ENCODE measurements at places on chromosomes 12 and 14.

DNA sequence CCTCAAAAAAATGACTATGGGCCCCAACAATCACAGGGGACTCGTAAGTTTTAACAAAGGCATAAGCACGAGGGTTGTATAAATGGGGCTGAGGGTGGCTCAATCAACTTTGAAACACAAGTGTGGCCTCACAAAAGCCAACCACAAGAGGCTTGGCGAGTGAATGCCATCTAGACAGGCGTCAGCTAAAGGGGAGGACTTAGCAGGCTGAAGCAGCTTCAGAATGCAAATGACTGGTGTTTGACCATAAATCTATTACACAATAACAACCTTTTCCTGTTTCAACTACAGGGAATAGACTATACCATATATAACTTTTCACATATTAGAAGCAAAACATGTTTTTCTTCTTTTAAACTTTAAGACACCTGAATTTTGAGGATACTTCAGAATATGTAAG, 777.9 kb downstream of the FSCB start:
- no peak for DNase-seq

- no peak for DNase-seq
Measured at GRCh38 chr12:119826661-119827445, 50.3 kb downstream of the CIT start.

DNA sequence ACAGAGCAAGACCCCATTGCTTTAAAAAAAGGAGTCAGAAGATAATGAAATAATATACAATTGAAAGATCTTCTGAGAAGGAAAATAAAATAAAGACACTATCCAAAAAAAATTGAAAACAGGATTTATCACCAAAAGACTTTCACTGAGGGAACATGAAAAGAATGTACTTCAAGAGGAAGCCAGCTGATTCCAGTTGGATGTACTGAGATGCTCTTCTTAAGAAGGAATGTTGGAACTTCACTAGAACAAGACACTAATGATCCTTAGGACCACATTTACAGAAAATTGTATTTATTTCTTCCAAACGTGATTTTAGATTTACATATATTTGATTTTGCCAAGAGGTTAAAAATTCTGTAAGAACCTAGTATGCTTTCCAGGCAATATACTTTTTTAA, 65.6 kb upstream of the CNOT2 start:
- DNase-seq = no peak

DNA sequence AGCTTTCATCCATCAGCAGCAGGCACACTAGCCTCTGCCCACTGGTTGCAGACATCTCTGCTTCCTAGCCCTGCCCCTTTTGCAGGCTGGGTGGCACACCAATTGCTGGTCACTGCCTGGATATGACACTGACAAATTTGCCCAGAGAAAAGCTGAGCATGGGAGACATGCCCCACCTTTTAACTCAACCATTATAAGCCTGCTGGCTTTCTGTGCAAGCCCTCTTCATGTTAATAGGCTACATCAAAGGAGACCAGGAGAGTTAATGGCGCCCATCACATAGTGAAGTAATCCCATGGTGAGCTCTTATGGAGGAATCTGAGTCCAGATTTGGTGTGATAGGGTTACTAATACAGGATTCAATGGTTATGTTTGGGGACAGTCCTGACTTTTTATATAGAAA, 139.2 kb downstream of the KICS2 start:
- no peak for DNase-seq

DNA sequence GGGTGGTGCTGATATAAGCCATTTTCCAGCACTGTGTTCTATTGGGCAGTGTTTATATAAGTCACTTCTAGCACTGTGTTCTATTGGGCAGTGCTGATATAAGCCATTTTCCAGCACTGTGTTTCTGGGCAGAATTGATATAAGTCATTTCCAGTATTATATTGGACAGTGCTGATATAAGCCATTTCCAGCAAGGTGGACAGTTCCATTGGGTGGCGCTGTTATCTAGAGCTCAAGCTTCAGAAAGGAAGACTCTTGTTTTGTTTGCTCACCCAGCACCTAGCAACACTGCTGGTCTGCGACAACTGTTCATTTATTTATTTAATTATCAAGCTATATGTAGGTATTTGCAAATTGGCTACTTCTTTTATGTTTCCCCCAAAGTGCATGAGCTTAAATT, 690.3 kb downstream of the AACS start:
- no peak for DNase-seq

DNA sequence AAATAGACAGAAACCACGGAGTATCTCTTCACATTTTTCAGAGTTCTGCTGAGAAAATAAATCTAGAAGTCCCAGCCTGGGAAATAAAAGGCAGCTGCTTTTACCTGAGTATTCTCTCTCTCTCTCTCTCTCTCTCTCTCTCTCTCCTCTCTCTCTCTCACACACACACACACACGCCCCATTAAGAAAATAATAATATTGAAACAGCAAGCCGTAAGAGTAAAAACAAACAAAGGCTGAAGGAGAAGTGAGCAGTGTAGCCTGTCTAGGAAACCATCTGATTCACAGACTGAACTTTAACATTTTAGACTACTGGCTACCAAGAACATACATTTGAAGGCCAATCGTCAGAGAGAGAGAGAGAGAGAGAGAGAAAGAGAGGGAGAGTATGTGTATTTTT, 8.4 kb downstream of the PTHLH start:
- no peak for DNase-seq

DNA sequence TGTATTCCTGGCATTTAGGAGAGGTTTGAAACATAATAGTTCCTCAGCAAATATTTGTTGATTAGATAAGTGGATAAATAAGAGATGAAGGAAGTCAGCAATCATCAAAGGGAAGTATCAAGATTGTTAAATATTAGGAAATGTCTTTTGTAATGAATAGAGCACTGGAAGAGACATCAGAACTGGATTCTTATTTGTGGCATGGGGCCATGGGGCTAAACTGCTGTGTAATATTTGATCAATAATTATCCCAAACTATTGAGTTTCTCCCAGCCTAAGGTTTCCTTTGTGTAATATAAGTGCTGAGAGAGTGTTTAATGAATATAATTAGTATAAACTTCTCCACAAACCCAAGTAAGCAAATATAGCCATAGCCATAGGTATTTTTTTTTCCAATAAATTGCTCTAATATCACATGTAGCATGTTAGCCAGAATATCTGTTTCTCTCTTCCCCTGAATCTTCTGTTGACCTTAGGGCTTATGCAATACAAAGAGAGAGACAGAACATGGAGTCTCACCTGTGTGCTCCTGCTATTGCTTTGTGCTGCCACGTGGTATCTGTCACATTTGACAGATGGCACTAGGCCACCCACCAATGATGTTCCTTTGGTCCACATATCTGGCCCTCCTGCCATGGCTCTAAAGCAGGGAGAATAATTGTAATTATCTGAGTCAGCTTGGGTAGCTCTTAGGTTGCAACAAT, 658.7 kb downstream of the SOX5 start:
- DNase-seq = no peak

- no peak for DNase-seq
Measured at GRCh38 chr14:46381674-46382073, 269.9 kb downstream of the RPL10L start.

DNA sequence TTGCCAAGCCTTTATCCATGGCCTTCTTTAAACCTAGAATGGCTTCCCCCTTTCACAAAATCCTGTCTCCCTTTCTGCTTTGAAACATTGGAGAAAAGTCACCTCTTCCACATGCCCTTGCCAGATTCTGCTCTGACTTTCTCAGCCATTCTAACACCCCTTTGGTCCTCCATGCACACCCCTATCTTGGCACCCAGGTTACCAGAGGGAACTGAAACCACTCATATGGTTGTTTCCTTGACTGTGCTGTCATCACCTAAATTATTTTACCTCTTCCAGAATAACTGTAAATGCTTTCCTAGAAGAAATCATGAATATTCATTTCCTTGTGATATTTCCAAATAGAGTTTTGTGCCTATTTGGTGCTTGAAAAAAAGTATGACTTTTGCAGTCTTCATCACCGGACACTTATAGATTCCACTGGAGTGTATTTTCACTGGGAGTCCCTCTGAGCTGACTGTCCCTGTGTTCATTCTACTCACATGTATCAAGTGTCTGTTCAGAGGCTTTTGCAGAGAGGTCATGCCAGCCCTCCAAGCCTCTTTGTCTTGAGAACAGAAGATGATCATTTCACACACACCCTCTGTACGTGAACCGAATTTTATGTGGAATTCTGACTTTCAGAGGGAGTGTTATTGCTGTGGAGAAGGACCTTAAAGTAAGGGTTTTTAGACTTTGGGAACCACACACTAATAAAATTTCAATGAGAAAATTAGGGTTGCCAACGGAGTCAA, 74.1 kb downstream of the PLXNC1 start:
- no peak for DNase-seq

- no peak for DNase-seq
Measured at GRCh38 chr12:53170876-53171724, 9.4 kb upstream of the ZNF740 start.

GRCh38 chr14:20676072-20676471, 8.3 kb upstream of the RNASE4 start:
- no peak for DNase-seq

Measured in NCI-H1436 treated with DMSO at 0.1 percent for 48 hours (cell line).